ENCODE measurements at places on chromosomes 12 and 14.

DNA sequence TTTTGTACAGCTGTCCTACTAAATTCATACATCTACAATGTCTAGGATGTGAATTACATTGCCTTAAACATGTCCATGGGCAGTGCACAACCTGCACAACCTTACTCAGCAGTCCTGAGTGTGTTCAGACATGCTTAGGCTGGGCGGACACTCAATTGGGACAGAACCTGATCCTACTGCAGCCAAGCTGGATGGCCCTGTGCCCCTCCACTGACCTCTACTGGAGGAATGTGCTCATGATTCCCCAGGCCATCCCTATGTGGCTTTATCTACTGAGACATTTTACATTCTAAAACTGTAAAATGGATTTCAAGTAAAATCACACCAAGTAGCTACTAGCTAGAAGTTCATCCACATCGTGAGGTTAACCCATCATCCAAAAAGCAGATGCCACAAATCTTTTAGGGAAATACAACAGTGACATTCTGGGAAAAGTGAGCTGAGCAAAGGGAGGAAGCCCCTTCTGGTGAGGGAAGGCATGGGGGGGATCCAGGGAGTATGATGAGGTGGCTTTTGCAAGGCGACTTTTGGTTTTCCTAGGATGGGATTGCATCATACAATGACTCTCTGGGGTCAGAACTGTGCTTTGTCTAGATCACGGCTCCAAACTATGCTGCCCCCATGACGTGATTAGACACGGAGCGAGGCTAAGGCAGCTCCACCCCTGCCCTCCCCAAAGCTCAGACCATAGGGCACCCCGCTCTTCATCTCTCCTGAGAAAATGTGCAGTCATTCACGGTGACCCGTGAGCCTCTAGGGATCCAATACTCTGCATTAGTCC lies 911.7 kb upstream of the TMEM132C start:
- no peak for DNase-seq

- no peak for DNase-seq
Observed at GRCh38 chr14:53942970-53943750, 13.5 kb downstream of the BMP4 start.

- no peak for DNase-seq
Observed at GRCh38 chr14:95725685-95726336, 11.9 kb upstream of the TCL1A start.

GRCh38 chr14:33592297-33592696 lies 358.6 kb downstream of the EGLN3 start:
- no peak for DNase-seq
